ENCODE measurements at places on chromosomes 2 and 18.

- DNase-seq: no peak
Observed at GRCh38 chr2:199042660-199043379, 414.9 kb downstream of the SATB2 start.

DNA sequence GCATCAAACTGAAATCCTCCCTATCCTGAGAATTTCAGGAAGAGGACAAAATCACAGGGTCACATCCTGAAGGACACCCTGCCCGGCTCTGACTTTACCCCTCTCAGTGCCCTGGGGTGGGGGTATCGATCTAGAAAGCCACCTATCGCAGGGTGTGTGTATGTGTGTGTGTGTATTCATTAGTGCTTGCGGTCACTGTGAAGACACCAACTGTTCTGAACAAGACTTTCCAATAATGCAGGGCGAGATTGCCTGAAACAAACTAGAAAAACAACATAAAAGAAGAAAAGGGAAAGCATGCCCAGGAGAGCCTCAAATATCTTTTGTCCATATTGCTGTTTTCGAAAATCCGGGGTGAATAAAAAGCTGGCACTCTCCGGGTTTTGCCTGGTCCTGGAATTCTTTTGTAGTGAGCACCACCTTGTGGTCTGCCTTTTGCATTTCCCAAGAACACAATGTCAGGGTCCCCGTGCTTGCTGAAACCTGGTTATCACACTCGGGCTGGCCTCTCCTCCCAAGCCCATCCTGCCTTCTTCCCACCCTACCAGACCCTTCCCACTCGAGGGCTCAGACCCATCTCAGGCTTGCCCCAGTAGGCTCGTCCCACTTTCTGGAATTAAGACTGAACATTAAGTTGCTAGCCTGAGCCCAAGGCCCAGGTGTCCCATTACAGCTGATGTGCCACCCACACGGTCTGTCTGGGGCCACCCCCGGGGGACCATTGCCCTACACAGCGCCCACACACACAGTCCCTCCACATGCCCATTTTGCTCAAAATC lies 25.0 kb upstream of the COPS8 start:
- DNase-seq: peak; percentile 61

DNA sequence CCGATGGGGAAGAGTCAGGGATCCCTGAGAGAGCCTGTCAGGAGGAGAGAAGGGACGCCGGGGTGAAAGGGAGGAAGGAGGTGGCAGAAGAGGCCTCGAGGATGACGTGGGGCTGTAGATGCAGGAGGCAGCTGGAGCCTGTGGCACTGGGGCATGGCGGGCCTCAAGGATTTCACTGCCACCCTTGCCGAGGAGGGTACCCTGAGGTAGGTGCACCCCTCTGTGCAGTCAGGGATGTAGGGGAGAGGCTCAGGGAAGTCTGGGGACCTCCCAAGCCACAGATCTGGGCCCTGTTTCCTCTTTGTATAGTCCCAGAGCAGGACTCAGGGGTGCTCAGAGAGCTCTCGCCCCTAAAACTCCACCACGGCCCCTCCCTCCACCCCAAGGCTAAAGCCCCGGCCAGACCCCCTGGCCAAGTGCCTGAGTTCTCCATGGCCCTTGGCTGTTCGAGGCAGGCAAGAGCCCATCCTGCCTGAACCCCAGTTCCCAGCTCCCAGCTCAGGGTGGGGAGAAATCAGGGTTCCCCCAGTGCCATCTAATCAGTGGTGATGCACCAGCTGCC lies 39.0 kb upstream of the HDAC4 start:
- DNase-seq: no peak

GRCh38 chr2:188395903-188396689 lies 104.4 kb downstream of the GULP1 start:
- DNase-seq: peak; percentile 32

Measured in WTC11 (cell line).